HEK293T (cell line): ENCODE measurements at places on chromosomes 11 and 22.

DNA sequence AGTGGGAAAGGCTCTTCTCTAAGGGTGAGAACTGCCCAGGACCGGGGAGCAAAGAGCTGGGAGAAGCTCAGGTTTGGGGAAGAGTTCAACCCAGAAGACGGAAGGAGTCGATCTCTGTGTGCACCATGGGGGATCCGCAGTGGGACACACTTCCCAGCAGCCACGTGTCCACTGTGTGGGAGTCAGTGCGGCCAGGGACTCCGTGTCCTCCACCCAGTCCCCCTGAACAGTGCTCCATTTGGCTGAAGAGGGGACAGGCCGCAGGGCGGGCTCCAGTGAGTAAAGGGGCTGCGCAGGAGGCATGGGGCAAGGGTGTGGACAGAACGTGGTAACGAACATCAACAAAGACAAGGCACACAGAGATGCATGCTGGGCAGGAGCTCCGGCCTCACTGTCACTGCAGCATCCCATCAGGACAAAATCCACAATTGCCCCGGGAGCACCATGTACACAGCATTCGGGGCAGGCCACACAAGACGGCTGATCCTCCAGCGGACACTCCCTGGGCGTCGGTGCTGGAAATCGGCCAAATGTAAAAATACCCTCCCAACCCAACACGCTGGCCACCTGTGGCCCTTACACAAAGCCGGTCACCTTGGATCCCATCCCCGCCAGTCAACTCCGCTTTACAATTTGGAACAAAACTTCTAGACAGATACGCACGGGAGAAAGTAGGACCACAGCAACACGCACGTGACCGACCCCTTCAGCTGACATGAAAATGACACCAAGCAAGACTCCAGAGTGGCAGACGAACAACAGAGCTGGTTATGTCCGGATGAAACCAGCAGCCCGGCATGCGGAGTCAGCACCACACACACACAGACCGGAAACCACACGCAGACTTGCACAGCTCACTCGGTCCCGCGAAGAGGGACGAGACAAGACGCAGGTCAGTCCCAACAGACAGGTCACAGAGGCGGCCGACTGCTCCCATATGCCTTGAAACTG is 366.8 kb downstream of the SHANK2 start:
- DNase-seq = no peak

DNA sequence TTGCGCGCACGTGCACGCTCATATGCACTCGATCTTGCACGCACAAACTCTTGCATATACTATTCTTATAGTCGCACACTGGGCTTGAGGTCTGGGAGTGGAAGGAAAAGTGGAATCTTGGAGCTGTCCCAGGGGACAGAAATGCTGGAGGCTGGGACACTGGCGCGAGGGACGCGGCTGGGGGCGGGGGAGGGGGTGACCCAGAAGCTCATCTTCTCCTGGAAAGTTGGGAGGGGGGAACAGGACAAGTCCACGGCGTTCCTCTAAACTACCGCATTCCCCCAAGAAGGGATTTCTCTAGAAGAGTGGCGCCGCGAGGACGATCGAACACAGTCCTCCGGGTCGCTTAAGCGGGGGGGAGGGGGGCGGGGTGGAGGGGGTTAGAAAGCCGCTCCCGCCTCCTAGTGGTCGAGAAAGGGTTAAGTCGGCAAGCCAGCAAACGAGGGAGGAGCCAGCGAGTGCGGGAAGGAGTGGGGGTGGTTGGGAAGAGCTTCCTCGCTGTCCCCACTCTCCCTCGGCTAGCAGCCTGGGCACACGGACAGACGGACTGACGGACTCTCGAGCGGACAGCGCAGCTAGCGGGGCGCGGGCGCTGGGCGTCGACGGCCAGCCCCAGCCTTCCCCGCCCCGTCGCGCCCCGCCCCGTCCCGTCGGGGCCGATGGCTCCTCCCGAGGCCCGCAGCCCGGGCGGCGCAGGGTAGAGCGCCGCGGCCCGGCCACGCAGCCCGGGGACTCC is at the start of gene RTN4RL2:
Gene RTN4RL2 (plus strand): TSS at position 507 of the 736 bp plus-strand sequence. CDS start 338 bp downstream, outside the sequence.
- peak; percentile 79 for DNase-seq

DNA sequence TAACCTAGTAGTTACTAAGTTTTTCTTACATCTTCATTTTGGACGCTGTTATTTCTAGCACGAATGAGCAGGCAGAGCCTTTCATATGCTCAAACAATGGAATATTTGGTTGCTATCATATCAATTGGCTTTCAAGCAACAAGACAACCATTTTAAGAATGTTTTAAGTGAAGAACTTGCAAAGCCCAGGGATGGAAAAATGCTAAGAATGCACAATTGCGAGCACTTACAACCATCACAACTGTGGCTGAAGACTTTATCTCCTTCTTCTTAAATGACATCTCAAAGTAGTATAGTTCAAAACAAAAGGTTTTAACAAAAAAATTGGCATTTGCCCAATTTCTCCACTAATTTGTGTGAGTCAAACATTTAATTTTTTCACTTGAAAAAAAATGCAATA is 8.3 kb upstream of the MMP1 start:
- no peak for DNase-seq

DNA sequence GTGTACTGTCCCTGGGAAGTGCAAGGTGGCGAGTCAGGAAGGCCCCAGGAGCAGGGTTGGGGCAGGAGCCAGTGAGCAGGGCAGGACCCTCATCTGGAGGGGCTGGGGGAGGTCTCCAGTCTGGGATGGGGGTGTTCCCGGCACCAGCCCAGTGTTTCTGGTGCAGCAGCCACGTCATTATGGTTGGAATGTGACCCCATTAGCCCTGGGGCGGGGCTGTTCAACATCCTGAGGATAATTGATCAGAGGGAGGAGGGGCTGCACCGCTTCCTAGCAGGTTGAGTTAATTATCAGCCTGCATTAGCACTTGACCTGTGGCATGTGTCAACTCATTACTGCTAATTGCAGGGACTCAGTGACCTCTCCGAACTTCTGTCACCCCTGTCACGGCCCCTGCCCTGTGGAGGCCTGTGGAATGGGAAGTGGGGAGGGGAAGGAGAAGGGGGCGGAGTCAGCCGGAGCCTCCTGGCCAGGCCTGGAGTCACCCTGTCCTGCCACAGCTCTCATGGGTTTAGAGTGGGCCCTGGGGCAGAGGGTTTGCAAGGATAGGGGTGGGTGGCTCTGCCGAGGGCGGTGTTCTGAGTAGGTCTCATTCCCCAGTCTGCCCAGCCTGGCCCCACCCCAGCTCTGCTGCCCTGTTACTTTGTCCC is 52.8 kb upstream of the CCDC188 start:
- no peak for DNase-seq
